ENCODE measurements at places on chromosomes 2 and 18.

DNA sequence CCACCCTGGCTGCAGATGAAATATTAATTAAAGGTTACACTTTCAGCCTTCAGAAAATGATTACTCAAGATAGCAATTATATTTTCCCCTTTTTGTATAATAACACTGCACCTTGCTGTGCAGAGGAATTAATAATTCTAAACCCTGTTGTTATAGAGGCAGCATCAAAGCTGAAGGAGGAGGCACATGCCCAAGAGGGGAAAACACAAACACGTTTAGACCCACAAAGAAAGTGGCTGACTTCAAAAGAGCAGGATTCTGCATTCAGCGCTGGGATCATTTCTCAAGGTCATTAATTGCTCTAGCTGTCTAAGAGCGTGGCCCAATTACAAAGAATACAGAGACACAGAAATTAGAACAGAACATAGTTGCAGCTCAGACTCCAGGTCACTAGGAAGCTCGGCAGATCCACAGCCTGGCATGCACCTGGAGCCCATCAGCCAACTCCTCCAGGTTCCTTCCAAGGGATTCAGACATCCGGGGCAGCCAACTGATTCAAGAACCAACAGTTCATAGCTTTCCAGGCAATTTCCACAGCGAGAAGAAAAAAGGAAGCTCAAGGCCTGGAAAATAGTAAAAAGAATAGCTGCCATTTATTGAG, 102.3 kb upstream of the ID2 start:
- no peak for DNase-seq

GRCh38 chr2:150480241-150480640, 7.2 kb downstream of the RND3 start:
- no peak for DNase-seq

GRCh38 chr2:65724336-65724735, 291.9 kb upstream of the SPRED2 start:
- DNase-seq = no peak

- no peak for DNase-seq
These were observed 97.2 kb downstream of the NCOA1 start for GRCh38 chr2:24588294-24588693.

GRCh38 chr2:161239326-161240109, 68.7 kb upstream of the PSMD14 start:
- DNase-seq = no peak
